ENCODE measurements at places on chromosomes 3 and 15.

- DNase-seq = no peak
These were observed 326.1 kb downstream of the ZNF621 start for GRCh38 chr3:40850861-40851260.

DNA sequence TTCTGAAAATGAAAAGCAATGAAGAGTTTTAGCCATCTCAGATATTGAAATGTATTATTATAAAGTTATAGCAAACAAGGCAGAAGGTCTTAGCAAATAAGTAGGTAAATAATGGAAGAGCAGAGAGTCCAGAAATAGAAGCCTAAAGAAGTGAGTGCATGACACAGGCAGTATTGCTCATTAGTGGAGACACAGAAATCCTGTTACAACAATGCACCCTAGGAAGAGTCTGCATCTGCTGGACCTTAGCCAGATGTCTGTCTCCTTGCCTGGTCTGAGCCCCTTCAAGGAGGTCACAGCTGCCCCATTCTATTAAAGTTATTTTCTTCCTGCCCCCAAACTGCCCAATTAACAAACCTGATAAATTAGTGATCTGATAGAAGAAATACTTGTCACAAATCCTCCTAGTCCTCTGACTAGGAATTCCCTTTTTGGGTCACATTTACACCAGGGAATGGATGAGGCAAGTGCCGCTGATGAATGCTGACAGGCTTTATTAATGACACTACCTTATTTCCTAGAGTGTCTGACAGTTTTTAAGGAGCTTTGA, 51.9 kb downstream of the HOMER2 start:
- no peak for DNase-seq

GRCh38 chr3:145906301-145906700, 254.7 kb downstream of the PLOD2 start:
- no peak for DNase-seq

GRCh38 chr3:133983576-133984560, 45.9 kb downstream of the SLCO2A1 start:
- no peak for DNase-seq

- peak; percentile 19 for DNase-seq
These were observed 1030.4 kb upstream of the CADM2 start for GRCh38 chr3:83928391-83928790.

Data from Caco-2 (cell line).